ENCODE measurements at places on chromosomes 2 and 18.

DNA sequence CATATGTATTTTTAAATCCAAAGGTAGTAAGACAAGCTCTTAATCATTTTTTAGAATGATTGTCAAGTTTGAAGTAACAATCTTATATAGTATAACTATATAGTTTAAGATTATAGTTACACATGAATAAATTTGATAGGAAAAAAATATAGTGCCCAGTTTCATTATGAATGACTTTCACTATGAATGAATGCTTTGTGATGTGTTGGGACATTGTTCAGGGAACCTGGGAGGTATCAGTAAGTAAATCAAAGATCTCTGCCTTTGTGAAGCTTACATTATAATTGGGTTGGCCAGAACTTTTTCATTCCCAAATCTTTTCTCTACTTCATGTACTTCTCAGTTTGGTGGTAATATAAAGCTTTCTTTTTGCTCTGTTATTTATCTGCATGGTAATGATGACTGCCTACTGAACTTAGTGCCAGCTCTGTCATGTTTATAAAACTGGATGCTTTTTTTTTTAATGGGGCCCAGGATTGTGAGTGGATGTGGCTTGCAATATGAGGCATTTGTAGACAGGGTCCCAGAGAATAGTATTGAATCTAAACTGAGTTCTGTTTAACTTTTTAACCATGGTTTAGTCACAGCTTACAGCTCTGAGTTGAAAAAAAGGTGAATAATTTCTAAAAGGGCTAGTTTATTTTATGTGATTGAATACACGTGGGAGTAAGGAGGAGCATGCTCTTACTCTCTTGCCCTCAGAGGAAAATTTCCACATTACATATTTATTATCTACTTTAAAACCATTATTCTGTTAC, 23.3 kb downstream of the GLS start:
- DNase-seq, result no peak

GRCh38 chr2:104896446-104896845, 42.5 kb downstream of the POU3F3 start:
- no peak for DNase-seq

- no peak for DNase-seq
Measured at GRCh38 chr2:218026676-218027425, 24.1 kb upstream of the TNS1 start.

GRCh38 chr2:38323623-38324022, 53.5 kb downstream of the ATL2 start:
- no peak for DNase-seq

DNA sequence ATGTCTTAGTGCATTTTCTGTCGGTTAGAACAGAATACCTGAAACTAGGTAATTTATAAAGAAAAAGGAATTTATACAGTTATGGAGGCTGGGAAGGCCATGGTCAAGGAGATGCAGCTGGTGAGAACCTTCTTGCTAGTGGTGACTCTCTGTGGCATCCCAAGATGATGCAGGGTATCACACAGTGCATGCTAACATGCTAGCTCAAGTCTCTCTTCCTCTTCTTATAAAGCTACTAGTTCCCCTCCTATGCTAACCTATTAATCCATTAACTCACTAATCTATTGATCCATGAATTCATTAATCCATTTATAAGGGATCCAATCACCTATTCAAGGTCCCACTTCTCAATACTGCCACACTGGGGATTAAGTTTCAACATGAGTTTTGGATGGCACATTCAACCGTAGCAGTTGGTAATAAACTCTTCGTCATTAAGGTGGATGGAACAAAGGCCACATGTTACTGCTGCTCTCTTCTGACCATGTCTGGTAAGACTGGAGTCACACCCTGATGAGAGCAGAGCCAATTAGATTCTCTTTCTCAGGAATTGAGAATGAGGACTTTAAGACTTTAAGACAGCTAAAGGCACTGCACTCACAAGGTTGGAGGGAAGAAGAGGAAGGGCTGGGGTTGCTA, 211.6 kb upstream of the SMAD7 start:
- DNase-seq, result no peak

DNA sequence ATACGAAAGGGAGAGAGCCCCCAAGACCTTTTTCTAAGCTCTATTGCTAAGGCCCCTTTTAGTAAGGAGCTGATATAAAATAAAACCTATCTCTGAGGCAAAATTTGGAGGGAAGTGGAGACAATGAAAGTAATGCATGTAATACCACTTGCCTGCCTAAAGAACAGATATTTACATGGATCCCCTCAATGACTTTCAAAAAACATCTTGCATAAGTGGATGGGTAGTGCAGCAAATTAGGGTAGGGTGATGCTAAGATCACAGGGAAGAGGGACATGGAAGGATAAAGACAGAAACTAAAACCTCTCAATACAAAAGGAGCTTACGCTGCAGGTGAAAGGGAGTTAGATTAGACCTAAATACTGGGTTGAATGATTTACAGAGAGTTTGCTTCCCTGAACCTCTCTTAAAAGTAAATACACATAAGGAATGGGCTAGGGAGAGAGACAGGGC, 1.1 kb downstream of the ZNF513 start:
- no peak for DNase-seq

All from stimulated activated naive CD8-positive, alpha-beta T cell treated with anti-CD3 and anti-CD28 coated beads, Interleukin-15, Interleukin-2, amounts not matched to agents 100 U/mL and 50 U/mL, for 24 hours (primary cell).